Activated CD4-positive, alpha-beta T cell treated with anti-CD3 and anti-CD28 coated beads, Interleukin-2, amount 50 U/mL, for 1 hour (primary cell): ENCODE measurements at places on chromosomes 2 and 18.

GRCh38 chr2:65952966-65953761, 481.8 kb upstream of the MEIS1 start:
- DNase-seq, result no peak

- no peak for DNase-seq
Observed at GRCh38 chr2:240873805-240874714, 5.4 kb downstream of the AGXT start.

- DNase-seq, result no peak
Observed at GRCh38 chr2:40016151-40016885, 237.3 kb upstream of the THUMPD2 start.

GRCh38 chr2:118970396-118971135, 28.6 kb downstream of the MARCO start:
- no peak for DNase-seq

GRCh38 chr2:99140056-99140859, 1.2 kb upstream of the C2orf15 start:
- DNase-seq, result no peak

- no peak for DNase-seq
Observed at GRCh38 chr2:171185165-171185818, 24.6 kb upstream of the TLK1 start.
